Central memory CD8-positive, alpha-beta T cell (primary cell): ENCODE measurements at places on chromosomes 2 and 18.

- no peaks in the 10 kb centered on the region for H3K27me3 ChIP-seq
- DNase-seq = no peak
- no peak overlapping the region for H3K27ac ChIP-seq
- no peaks in the 10 kb centered on the region for H3K4me1 ChIP-seq
These were observed 139.6 kb downstream of the SOCS6 start for GRCh38 chr18:70428439-70428838.

GRCh38 chr2:120455390-120455789 lies 109.5 kb downstream of the INHBB start:
- H3K36me3 ChIP-seq = no peaks in the 10 kb centered on the region
- no peak overlapping the region for H3K27ac ChIP-seq
- H3K27me3 ChIP-seq = peaks cover 52% of the 10 kb centered on the region
- no peak for DNase-seq
- H3K4me1 ChIP-seq = no peaks in the 10 kb centered on the region

DNA sequence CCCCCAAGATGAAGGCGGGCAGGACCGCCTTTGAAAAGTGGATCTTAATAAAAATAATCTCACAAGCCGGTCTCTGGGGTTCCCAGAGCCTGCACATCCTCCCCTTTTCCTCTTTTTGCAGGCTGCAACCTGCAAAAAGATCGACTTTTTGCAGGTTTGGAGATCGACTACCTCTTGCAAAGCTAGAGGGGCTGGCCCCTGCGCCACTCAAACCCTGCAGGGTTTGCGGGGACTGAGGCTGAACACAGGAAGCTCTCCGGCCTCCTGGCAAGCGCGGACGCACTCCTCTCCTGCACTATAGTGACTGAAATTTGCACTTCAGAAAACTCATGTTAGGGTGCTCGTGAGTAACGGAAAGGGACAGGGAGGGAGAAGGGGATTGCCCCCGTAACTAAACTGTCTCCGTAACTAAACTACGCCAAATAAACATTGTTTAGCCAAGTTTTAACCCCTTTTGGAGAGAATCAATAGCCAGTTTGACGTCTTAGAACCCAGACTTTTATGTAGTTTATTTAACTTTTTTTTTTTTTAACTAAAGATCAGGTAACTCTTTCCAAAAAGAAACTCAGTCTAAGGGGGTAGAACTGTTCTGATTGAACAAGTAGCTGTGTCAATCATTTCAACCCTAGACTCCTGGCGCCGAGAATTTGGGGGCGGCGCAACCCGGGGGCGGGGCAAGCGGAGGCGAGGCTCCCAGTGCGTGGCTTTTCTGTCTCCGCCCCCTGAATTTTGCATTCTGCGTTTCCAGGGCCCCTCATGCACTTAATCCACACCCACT lies 2.5 kb downstream of the IGFBP5 start:
- peak overlapping the region; percentile 69 for H3K4me3 ChIP-seq
- peaks cover 51% of the 10 kb centered on the region for H3K27me3 ChIP-seq
- H3K4me1 ChIP-seq = peaks cover 38% of the 10 kb centered on the region
- H3K27ac ChIP-seq = no peak overlapping the region

GRCh38 chr2:86298411-86299390 lies 38.7 kb downstream of the REEP1 start:
- no peak overlapping the region for H3K27ac ChIP-seq
- no peaks in the 10 kb centered on the region for H3K4me1 ChIP-seq
- DNase-seq = no peak
- H3K36me3 ChIP-seq = no peaks in the 10 kb centered on the region

DNA sequence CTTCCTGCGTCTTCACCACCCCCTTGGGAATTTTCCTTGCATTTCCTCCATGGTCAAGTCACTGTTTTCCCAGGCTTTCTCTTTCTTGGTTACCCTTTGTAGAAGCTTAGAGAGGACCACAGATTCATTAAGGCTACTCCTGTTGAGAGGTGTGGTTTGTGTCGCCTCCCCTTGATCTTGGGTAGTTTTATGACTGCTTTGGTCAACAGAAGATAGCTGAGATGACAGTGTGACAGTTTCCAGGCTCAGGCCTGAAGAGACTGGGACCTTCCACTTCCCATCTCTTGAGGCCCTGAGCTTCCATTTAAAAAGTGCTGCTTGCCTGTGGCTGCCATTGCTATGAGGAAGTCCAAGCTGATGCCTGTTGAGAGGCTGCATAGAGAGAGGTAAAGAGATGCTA lies 5.4 kb downstream of the ACOXL start:
- DNase-seq = no peak
- H3K36me3 ChIP-seq = no peaks in the 10 kb centered on the region
- H3K27ac ChIP-seq = no peak overlapping the region
- no peak overlapping the region for H3K4me3 ChIP-seq

DNA sequence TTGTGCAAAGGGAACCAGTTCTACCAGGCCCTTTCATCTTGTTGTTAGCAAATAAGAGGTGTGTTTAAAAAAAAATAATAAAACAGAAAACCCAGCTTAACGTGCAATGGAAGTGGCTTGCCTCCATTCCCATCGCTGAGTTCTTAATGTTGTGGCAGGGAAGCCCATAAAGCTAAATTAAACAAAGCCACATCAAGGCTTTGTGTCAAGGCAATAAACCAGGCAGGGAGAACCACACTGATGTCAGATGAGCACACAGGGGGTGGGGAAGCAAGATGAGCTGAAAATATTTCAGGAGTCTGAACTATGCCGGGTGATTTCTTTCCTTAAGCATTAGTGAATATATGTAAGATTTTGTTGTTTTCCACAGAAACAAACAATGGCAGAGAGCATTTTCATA lies 73.5 kb downstream of the PHLPP1 start:
- H3K4me3 ChIP-seq = no peak overlapping the region
- peaks cover 3% of the 10 kb centered on the region for H3K36me3 ChIP-seq
- DNase-seq = no peak
- no peaks in the 10 kb centered on the region for H3K27me3 ChIP-seq
